ENCODE measurements at places on chromosomes 5 and 9.

DNA sequence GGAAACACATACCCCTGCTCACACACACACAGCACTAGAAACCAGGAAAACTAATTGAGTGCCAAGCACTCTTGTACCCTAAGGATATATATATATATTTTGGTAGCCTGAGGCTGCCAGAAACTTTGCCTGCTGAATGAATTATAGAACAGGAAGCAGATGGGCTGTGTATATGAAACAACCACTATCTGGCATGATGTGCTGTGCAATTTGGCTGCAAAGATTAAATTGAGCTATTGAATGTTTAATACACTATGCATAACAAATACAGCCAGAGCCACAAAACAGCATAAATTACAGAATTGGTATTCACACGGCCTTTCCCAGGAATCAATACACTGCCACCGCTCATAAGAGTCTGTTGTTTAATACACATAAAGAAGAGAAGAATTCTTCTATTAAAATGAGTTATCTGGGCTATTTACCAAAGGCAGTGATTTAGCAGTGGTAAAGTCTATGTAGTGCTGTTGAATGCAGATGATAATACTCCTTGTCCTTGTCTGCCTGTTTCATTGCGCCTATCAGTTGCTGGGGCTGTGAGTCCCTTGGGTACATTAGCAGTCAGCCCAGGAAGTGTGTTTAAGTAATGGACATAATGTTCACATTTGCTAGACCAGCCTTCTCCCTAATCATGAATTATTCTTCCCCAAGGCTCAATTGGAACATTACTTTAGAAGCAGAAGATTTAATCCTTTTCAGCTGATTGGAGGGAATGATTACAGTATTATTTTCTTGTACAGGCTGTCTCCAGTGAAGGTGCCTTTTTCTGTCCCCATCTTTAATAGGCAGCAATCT is 294.3 kb downstream of the TLE1 start:
- no peak for DNase-seq

GRCh38 chr5:128669803-128670202 is 131.8 kb upstream of the FBN2 start:
- DNase-seq, result no peak

DNA sequence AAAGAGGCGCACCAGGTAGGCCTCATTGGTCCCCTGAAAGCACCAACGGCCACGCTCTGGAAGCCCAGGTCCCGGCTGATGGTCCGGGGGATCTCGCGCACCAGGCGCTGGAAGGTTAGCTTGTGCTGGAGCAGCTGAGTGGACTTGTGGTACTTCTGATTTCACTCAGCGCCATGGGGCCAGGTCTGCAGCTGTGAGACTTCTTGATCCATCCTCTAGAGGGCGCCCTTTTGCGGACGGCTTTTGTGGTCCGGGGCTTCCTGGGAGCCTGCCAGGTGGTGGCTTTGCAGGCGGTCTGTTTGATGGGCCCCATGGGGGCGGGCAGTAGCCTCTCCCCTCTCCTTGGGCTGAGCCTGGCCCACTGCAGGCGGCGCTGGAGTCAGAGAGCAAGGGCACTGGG is 10.4 kb downstream of the TAF11L12 start:
- peak; percentile 2 for DNase-seq

DNA sequence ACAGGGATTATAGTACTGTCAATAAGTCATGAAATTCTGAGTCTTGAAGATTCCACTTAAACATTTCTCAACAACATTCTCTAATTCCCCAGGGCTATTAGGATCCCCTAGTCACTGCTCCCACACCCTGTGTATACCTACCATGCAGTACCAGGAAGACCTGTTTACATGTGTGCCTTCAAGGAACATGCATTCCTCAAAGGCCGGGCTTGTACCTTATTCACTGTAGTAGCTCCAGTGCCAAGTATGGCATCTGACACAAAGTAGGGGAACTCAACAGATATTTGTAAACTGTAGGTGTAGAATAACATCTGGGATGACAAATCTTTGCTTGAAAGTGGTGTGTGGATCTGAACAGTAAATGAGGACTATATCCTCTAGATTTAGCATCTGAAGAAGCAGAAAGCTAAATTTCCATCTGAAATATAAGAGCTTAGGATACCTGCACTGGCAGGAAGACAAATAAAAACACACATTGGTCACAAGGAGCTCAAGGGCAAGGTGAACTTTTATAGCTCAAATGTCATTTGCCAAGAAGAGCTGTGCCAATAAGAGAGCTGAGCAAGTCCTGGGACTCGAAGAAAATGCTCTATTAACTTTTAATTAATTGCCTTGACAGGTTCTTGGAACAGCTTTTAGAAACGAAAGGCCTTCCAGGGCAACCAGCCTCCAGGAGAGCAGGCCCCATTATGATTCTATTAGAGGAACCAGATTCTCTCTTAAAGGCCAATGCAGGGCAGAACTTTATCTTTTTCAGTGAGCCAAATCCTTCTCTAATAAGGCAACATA is 52.3 kb upstream of the MYOT start:
- no peak for DNase-seq

DNA sequence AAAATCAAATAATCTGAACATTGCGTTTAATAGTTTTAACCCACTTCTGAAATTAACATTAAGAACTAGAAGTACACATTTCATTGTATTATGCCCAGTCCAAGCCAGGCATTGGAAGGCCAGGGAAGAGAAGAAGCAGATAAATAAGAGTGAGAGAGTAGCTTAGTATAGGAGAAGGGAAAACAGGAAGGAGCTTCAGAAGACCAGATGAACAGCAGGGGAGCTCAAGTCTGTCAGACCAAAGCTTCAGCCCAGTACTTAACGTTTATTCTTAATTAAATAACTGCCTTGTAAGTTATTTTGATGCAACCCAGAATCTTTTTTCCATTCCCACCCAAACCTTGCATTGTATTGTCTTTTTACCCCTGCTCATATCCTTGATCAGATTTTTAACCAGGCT is 11.5 kb upstream of the FAM120AOS start:
- DNase-seq, result no peak

DNA sequence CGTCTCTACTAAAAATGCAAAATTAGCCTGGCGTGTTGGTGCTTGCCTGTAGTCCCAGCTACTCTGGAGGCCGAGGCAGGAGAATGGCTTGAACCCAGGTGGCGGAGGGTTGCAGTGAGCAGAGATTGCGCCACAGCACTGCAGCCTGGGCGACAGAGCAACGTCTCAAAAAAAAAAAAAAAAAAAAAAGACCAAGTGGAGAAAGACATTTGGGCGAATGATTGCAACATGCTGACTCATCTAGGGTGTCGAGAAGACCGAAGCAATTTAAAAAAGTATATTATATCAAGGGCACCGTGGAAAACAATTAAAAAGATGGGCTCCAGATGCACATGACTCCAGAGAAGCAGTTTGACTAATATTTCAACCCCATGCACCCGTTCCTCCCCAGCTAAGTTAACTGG is 9.2 kb downstream of the KLF4 start:
- DNase-seq, result no peak

GRCh38 chr9:85940275-85940831 is 593 bp upstream of the NAA35 start:
- DNase-seq, result no peak

GRCh38 chr5:760363-761058 is 24.0 kb downstream of the ZDHHC11B start:
- DNase-seq, result no peak

DNA sequence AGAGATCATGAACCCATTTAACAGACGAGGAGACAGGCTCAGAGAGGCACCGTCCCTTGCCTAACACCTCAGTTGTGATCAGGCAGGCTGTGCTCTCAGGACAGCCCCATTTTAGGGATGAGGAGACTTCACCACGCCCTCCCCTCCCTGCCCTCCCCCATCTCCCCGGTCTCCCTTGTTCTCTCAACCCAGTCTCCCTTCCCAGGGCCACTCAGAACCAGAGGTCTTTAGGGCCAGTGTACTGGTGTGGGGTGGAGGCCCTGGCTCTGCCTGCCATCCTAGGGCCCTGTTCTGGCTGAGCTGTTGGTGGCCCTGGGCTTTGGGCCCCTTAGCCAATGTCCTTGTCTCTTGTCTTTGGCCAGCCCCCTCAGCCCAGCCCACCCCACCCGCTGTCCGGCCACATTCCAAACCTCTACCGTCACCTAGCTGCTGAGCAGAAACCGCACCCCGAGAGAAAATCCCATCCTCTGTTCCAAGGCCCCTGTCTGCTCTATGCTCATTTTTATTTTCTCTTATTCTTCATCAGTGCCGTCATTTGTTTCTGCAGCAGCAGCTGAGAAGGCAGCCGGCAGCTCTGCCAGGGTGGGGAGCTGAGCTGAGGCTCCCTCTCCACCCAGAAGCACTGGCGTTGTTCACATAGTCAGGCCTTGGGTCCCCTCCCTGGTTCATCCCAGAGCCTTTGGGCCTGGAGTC is 33.9 kb downstream of the OLFML2A start:
- DNase-seq, result peak; percentile 78

GRCh38 chr9:127058645-127059021 is 63.8 kb downstream of the ANGPTL2 start:
- no peak for DNase-seq

- no peak for DNase-seq
Measured at GRCh38 chr5:76299592-76299991, 103.5 kb upstream of the IQGAP2 start.

- DNase-seq, result peak; percentile 48
Measured at GRCh38 chr5:149667084-149667828, 62.9 kb upstream of the PPARGC1B start.

DNA sequence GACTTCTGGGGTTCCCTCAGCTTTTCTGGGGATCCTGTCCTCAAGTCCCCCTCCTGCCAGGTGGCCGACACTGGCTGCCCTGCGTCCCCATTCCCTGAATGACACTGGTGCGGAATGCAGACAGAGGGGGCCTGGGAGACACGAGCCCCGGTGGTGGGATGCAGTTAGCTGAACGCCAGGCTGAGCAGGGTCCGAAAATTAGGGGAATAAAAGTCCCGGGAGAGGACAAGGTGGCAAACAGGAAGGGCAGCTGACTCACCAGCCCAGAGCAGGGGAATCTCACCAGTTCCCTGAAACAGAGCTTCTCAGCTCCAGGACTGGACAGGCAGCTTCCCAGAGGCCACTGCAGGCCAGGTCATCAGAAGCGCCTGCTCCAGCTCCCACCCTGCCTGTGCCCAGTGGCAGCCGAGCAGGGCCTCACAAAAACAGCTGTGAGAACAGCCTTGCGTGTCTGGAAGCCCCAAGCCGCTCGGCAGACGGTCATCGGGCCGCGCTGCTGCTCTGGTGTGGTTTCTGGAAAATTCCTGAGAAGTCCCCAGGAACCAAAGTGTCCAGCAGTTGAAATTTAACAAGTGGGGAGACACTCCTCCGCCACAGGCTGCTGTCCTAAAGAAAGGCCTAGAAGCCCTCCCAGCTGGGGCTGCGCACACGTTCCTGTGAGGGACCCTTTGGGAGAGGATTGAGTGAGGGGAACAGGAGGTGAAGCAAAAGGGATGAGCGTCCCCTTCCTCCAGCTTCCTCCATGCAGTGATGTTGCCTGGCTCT is 47.6 kb upstream of the EXOC3 start:
- no peak for DNase-seq

DNA sequence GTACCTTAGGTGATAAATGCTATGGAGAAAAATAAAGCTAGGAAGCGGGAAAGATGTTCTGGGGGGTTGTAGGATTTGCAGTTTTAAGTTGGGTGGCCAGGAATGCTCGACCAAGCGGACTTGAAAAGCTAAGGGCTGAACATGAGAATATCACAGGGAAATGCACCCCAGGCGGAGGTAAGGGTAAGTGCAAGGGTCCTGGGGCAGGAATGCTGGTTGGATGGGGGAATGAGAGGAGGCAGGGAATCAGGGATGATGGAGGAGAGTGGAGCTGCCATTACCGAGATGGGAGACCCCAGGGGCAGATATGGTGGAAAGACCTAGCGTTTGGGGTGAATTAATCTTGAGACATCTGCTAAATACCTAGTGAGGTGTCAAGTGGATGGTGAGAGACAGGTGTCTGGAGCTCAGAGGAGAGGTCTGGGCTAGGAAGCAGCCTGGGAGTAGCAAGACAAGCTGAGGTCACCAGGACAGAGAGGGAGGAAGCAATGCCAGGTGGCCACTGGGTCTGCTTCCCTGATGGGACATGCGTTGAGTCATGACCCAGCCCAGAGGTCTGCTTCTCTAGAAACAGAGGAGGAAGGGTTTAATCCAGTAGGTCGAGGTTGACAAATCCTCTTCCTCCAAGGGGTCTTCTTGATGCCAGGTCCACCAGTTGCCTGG is 77.7 kb upstream of the ASS1 start:
- DNase-seq, result no peak

DNA sequence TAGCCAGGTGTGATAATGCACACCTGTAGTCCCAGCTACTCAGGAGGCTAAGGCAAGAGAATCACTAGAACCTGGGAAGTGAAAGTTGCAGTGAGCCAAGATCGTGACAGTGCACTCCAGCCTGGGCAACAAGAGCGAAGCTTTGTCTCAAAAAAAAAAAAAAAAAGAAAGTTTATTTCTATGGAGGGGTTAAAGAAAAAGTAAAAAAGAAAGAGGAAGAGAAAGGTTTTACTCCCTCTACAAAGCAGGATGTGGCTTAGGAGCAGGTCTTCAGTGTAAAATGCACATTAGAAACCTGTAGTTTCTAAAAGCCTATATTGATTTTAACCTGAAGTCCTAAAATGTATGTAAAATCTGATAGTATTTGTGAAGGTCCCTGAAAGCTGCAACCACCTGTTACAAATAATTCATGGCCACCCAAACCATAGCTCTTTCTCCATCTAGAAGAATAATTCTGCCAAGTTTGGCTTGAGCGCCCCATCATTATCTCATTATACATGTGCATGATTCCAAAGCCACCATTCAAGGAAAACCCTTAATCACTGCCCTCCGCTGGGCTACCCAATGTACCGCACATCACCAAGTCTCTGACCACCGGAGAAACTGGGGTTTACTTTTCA is 3.4 kb downstream of the FNBP1 start:
- no peak for DNase-seq

GRCh38 chr5:28483327-28484025 is 1445.1 kb upstream of the CDH9 start:
- no peak for DNase-seq

- DNase-seq, result no peak
Measured at GRCh38 chr5:136910625-136911024, 545.3 kb upstream of the TRPC7 start.

DNA sequence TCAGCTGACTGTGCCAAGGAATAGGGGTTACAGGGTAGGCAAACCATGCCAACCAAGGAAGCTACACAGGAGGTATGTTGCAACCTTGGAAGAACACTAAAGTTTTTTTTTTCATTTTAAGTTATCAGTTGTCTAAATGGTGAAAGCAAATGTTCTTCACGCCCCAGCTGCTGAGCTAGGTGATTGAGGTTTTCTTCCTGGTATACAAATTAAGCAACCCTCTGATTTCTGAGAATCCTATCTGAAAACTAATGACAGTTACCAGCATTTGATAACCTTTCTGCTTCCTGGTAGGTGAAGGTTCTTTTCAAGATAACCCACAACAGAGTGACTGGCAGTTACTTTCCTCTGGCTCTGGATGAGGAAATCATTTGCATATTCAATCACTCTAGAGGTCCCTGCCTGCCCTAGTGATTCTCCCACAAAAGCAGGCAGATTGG is 194.9 kb downstream of the ATP10B start:
- DNase-seq, result no peak

- no peak for DNase-seq
Measured at GRCh38 chr5:44388321-44389089, 715 bp downstream of the FGF10 start.
